ACHN (cell line): ENCODE measurements at places on chromosomes 11 and 22.

DNA sequence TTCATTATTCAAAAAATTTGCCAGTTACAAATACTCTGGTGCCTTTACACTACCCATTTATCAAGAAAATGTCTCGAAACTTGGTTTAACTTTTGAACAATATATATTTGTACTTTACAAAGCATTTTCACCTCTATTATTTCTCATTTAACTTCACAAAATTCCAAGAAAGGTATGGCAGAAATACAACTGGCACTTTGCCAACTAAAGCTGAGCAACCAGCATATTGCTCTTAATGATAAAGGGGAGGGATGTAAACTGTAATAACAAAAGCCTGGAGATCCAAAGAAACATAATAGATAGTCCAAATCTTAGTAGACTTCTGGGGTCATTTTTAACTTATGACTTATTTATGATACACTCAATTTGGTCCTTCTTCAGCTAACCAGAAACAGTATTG lies 7.7 kb downstream of the PITPNB start:
- DNase-seq = no peak

- DNase-seq = no peak
These were observed 156.3 kb upstream of the SESN3 start for GRCh38 chr11:95387325-95387724.

- DNase-seq = no peak
These were observed 245.3 kb downstream of the FAM76B start for GRCh38 chr11:95544095-95544856.

DNA sequence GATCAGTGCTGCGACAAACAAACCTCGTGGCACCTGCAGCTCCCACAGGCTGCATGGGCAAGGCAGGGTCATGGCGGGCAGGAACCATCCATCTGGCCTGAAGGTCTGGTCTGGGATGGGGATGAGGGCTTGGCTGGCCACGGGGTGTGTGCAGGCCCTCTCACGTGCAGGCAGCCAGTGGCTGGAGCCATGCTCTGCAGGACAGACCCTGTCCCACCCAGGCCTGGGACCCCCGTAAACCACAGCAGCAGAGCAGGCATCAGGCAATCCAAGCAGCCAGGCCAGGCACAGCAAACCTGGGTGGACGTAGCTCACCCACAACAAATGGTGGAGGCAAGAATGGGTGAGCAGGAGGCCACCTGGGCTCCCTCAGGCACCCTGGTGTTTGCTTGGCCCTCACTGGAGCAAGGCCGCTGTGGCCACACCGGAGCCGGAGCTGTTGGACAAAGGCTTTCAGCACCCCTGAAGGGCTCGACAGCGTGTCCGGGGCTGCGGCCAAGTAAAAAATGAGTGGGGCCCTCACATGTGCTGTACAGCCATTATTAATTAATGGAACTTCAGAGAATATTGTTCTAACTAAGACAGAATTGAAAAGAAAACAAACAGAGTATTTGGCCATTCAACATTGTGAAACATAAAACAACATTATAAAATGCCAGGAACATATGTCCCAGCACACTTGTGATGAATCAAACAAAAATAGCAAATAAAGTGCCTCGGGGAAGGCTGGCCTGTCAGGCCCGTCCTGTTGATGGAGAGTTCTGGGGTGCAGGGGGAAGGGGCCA lies 24.0 kb upstream of the GNB1L start:
- no peak for DNase-seq

GRCh38 chr11:101342307-101342706 lies 212.7 kb upstream of the PGR start:
- no peak for DNase-seq

DNA sequence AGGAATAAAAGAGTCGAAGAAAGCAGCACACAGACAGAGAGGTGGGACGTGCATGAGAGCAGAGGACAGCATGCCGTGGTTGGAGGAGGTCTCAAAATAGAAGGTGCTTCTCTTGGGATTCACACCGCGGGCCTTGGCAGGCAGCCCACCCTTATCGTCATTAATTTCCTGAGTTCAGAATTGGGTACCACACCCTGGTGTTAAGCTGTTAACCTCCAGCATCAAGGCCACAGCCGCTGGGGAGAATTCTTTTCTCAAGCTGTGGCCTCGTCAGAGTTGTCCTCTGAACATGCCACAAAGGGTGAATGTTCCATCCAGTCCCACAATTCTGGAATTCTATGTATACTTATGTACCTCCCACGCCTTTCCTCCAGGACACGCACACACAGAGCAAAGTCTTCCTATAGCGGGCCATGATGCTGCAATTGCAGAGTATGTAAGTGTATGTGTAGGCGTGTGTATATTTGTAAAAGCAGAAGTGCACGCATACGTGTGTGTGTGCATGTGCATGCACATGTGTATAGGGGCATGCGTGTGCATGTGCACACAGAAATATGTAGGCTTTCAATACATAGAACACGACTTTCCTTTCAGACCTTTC lies 39.0 kb downstream of the ADAMTS8 start:
- DNase-seq = no peak

DNA sequence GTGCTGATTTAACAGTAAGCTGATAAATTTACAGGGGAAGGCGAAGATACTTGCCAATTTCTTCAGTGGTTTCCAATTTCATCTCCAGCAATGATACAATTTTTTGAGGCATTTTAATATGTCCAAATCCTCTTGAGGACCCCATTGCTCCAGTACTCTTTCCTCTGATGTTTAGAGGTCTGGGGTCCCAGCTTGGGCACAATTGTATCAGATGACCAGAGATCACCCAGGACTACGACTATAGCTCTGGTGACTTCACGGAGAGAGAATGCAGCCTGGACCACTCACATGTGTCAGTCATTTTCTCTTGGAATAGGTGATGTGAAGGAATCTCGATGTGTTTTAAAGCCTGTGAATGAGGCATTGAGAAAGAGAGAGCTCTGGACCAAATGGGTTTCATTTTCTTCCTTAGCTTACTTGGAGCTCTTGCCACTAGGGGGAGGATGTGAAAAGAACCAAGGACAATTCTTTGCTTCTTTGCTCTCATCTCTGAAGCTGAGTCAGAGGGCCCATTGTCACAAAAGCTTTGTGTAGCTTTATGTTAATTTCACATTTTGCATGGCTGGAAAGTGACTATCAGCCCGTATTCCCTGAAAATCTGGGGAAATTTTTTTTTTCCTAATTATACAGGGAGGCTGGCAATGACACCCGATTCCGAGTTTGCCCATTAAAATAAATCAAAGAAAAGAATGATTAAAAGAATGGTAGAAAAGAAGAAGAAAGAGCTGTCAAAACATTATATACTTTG lies 6.7 kb upstream of the CCDC90B start:
- peak; percentile 62 for DNase-seq

DNA sequence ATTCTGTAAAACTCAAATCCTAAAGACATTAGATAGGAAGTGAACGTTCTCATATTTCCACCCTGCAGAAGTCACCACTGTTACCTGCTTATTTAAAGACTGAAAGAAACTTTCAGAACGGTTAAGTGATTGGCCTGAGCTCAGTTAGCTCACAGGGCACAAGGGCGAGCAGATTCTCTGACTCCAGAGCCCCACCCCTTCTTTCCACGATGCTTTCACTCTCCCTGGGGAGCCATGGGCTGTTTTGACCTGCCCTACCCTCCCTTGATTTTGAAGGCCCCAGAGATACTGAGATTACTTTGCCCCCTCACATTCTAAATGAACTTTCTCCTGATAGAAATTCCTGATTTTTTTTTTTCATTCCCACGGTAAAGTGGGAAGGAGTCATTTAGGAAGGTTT lies 33.9 kb downstream of the ARHGAP1 start:
- DNase-seq = no peak

- no peak for DNase-seq
These were observed 73.2 kb downstream of the GGTLC2 start for GRCh38 chr22:22717664-22718063.

DNA sequence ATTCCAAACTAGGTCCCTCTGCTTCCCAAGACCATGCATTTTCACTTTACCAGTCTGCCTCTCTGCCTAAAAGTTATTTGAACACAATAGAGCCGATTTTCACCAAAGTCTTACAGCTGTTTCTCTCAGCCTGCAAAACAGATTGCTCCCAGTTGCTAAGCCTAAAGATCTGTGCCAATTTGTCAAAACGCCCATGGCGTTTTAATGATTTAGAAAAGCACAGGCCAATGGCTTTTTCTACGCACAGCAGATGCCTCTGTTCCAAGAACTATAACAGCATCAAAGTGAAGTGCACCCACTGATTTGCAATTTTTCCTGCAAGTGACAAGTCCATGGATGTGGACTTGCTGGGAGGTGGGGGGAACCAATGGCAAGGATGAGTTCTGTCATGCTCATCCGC lies 173.9 kb upstream of the SYN3 start:
- no peak for DNase-seq
